Thoracic aorta (tissue), 2 donors: ENCODE measurements at places on chromosomes 5 and 9.
A peak's percentile ranks its signal among the peaks of the same experiment; 100 is the strongest.

DNA sequence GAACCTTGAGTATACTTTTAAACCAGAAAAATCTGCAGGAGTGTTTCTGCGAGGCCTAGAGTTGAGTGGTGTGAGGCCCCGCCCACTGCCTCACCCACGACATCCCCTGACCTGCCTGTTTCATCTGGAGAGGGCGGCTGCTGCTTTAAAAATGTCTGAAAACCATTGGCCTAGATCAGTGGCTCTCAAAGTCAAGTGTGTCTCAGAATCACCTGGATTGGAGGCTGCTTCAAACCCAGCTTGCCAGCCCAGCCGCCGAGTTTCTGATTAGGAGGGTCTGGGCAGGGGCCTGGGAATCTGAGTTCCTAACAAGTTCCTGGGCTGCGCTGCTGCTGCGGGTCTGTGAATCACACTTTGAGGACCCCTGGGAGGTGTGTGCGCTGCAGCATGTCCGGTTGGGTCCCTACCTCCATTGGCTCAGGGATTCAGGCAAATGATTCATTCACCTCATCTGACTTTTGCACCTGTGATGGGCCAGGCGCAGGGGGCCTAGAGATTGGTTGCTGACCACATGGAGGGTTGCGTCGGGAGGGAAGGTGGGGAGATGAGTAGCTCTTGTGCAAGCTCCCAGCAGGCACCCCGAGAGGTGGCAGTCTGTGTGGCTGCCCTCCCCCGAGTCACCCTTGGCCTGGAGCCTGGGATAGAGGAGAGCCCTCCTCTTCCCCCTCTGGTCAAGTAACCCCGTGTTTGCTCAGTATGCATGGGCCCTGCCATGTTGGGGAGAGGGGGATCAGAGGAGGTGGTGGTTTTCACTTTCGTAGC, 27.6 kb upstream of the HMCN2 start:
- DNase-seq: no peak

- DNase-seq: no peak
Measured at GRCh38 chr5:132766806-132767055, 10.3 kb downstream of the SEPTIN8 start.

- no peak for DNase-seq
Measured at GRCh38 chr9:116191576-116192415, 38.2 kb downstream of the PAPPA start.

DNA sequence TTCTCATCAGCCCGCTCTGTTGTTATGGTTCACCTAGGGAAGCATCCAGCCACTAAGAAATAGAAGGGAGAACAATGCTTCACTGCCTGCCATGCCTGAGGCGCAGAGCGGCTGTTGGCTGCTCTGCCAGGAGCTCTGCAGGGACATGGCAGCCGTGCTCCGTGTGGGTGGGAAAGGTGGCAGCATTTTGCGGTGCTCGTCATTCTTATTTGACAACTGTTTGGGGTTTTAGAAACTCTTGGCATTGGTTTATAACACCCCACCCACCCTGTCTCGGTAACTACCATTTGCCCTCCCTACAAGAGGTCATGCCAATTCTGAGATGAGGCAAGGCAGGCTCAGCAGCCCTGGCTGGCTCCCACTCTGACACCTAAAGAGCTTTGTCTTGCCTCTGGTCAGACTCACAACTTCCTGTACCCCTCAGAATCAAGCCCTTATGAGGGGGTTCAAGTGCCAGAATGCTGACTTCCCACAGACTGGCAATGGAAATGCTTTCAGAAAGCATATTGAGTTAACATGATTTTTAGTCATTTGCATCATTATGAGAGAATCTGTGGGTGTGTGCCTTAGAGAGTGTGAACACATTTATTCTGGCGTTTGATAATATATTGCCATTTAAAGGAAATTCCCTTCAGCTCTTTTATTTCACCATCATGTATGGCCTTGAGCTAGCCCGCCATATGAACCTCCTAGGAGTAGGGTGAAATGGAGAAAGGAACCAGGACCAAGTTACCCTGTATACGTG, 288.0 kb upstream of the ANKRD55 start:
- no peak for DNase-seq

- DNase-seq: no peak
Measured at GRCh38 chr9:81690251-81690851, 1.0 kb upstream of the TLE1 start.

GRCh38 chr9:127574072-127574993, 37.7 kb upstream of the STXBP1 start:
- peak; percentile 56 for DNase-seq
